ENCODE measurements at places on chromosomes 2 and 18.

DNA sequence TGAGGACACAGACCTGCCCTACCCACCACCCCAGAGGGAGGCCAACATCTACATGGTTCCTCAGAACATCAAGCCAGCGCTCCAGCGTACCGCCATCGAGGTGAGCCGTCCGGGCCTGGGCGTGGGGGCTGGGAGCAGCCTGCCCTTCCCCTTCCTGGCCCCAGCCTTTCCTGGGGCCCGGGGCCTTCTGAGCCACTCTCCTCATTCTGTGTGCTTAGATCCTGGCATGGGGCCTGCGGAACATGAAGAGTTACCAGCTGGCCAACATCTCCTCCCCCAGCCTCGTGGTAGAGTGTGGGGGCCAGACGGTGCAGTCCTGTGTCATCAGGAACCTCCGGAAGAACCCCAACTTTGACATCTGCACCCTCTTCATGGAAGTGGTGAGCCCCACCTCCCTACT is 157.9 kb downstream of the DYSF start:
- no peak for DNase-seq

GRCh38 chr2:191015831-191016230 is 1.9 kb upstream of the STAT1 start:
- DNase-seq, result no peak

DNA sequence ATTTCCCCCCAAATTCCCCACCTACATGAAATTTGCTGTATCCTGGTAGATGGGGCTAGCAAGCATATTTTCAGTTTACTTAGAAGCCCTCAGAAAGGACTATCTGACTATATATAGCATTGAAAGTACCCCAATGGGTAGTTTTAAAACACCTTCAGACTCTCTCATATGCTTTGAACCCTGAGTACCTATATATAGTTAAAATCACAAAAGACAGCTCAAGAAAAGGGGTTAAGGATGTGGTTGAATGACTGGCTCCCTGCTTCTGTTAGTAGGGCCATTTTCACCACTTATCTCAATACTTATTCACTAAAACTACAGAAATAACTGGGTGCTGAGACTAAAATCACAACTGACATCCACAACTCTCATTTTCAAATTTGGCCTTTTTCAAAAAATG is 18.5 kb downstream of the WDPCP start:
- no peak for DNase-seq

- DNase-seq, result no peak
These were observed 85.2 kb downstream of the STRADB start for GRCh38 chr2:201536754-201537153.

GRCh38 chr2:235480614-235481013 is 13.2 kb upstream of the AGAP1 start:
- no peak for DNase-seq

- DNase-seq, result no peak
These were observed 298.2 kb upstream of the ZC3H15 start for GRCh38 chr2:186187854-186188253.

DNA sequence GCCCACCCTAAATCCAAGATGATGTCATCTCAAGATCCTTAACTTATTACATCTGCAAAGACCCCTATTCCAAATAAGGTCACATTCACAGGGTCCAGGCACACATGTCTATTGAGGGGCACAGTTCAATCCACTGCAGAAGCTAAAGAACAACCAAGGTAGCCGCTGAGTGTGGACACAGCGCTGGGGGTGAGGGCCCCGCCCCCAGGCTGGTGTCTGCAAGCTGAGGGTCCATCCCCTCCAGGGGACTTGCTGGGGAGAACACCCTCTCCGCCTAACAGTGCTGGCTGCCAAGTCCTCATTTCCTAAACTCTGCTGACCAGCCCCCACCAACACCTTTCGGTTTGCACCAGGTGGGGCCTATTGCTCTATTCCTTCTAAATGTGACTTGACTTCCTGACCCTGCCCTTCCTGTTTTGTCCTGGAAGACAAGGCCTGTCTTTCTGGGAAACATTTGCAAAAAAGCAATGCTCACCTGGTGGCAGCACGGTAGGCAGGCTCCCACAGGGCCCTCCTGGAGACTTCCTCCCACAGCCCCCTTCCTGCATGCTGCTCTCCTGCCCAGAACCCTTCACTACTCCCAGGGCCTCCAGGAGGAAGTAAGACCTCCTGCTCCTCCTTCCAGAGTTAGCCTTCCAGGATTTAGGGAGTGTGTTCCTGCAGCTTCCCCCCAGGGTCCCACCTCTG is 24.4 kb upstream of the TEX44 start:
- no peak for DNase-seq

GRCh38 chr2:143744114-143744513 is 614.9 kb downstream of the ARHGAP15 start:
- DNase-seq, result no peak

- no peak for DNase-seq
These were observed 43.0 kb downstream of the FBXO48 start for GRCh38 chr2:68423966-68424650.

DNA sequence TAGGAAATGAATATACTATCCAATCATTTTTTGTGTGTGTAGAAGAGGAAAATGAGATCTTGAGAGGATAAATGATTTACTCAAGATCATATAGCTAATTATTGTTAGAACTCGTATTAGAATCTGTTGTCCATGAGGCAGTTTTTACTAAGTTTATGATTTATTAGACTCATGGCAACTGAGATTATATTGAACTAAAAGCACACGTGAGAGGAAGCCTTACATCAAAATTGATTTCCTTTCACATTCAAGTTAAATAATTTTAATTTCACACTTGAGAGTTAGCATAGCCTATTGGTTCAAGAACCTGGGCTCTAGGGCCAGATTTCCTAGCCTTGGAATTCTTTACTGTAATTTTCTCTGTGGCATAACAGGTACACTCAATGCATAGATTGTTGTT is 552.3 kb downstream of the ERBB4 start:
- DNase-seq, result no peak

DNA sequence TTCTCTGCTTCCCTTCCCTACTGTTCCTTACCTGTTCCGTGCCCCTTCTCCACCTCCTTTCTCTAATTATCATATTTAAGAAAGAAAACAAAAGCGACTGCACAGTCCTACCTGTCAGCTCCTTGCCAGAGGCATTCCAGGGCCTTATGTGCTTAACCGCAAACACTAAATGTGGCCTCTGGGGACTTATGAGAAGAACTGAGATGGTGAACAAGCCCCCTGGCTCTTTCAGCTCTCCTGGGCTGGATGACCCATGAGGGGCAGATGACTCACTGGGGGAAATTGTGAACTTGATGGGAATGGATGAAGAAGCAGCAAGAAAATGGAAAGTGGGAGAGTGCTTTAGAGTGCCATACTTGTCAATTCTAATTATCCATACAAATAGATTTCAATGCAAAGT is 106.3 kb upstream of the LYPD1 start:
- DNase-seq, result no peak

GRCh38 chr18:76234676-76235060 is 260.4 kb downstream of the ZNF516 start:
- no peak for DNase-seq

DNA sequence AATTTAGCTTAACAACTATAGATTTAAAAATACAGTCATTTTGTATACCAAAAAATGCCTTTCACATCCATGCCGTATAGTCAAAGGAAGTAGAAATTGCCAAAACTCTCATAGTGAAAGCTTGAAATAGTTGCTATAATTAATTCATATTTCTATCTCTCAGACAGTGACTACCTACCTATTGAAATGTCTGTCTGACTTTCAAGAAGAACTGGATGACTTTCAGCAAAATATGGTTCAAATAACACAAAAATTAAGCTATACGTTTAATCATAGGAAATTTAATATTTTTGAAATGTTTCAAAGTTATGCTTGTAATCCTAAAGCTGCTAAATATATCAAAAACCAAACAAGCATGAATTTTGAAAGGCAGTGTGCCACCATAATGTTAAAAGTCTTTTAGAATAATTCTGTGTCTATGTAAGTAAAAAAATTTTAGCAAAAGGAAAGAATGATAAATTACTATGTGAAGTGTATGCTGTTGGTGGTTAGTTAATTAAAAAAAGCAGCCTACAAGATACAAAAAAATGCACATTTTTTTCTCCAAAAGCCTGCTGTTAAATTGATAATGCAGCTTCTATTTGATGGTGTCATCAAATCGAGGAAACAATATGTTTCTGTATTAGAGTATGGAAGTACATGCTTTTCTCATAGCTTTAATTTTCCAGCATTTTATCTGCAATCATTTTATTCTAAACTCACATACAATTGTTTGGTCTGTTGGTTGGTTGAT is 57.7 kb upstream of the ST6GAL2 start:
- DNase-seq, result no peak

DNA sequence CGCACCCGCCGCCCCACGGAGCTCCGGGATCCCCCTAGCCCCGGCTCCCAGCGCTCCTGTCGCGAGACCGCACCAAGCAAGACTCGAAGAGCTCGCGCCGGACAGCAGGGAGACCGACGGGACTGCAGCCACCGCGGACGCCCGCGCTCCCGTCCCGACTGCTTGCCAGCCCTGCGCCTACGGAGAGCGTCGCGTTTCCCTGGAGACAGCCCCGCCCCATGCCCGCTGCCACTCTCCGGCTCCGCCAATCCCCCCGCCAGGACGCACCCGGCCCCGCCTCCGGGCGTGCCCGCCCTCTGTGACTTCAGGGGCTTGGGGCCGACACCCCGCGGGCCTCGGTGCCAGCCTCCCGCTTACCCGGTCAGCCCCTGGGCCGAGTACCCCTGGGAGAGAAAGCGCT is at the start of gene ANKMY1:
TSS of gene ANKMY1 (minus strand) at position 181 of the 400 bp plus-strand sequence. CDS start 653 bp downstream, outside the sequence.
- DNase-seq, result no peak

DNA sequence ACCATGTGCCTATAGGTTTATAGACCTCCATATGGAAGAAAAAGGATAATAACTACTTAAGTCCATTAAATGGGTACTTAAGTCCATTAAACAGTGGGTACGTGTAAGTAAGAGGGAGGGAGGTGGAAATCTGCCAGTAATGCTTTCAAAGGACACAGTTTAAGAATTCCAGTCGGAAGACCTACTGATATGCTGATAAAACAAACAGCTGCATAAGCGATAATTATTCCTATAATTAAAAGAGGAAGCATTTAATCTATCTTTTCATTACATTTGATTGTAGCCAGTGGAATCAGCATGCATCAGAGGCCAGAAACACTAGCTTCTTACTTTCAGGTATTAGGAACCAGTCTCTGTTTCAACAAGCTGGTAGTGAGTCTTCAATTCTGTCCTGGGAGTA is 96.4 kb upstream of the DDX18 start:
- no peak for DNase-seq

- DNase-seq, result no peak
These were observed 35.4 kb upstream of the LRP2 start for GRCh38 chr2:169397697-169398096.

GRCh38 chr2:20092226-20092900 is 40.9 kb upstream of the LAPTM4A start:
- no peak for DNase-seq

DNA sequence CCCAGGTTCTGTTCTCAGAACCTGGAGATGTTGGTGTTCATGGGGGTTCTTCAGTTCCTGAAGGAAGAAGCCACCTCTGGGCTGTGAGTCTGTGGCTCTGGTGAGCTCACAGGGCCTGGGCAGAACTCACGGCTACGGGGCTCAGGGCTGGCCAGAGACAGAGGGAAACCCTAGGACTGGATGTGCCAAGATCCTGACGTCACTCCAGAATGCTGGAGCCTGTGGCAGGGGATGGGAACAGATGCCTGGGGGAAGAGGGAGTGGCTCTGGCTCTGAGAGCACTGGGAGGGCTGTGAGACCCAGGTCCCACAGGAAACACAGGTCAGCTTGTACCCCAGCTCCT is at the start of gene OTOF:
TSS of gene OTOF (minus strand) at position 214 of the 343 bp plus-strand sequence.
- DNase-seq, result no peak

GRCh38 chr18:23137097-23137635 is 1.9 kb downstream of the CABLES1 start:
- no peak for DNase-seq

- no peak for DNase-seq
These were observed 226.0 kb upstream of the PXDN start for GRCh38 chr2:1970341-1970740.

DNA sequence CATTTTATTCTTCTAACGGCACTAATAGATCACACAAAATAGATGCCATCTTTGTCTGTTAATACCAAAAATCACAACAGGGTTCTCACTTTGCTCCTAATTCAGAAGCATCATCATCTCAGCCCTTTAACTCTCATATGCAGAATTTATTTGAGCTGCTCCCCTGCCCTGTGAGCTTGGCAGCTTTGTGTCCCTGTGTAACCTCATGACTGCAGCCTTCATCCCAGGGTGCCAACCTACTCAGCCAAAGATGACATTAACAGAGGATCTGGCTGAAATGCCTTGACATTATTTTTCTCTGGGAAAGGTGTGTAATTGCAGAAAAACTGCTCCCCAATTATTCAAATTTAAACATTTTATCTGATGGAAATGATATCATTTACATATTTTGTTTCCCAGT is 319.4 kb downstream of the NRXN1 start:
- DNase-seq, result no peak

GRCh38 chr2:41847744-41848441 is 199.9 kb upstream of the PKDCC start:
- DNase-seq, result no peak

GRCh38 chr2:190947711-190948251 is 66.2 kb downstream of the STAT1 start:
- DNase-seq, result no peak

GRCh38 chr2:70528929-70529328 is 24.7 kb downstream of the TGFA start:
- DNase-seq, result no peak

GRCh38 chr2:16015903-16016265 is 75.5 kb downstream of the MYCN start:
- DNase-seq, result no peak

DNA sequence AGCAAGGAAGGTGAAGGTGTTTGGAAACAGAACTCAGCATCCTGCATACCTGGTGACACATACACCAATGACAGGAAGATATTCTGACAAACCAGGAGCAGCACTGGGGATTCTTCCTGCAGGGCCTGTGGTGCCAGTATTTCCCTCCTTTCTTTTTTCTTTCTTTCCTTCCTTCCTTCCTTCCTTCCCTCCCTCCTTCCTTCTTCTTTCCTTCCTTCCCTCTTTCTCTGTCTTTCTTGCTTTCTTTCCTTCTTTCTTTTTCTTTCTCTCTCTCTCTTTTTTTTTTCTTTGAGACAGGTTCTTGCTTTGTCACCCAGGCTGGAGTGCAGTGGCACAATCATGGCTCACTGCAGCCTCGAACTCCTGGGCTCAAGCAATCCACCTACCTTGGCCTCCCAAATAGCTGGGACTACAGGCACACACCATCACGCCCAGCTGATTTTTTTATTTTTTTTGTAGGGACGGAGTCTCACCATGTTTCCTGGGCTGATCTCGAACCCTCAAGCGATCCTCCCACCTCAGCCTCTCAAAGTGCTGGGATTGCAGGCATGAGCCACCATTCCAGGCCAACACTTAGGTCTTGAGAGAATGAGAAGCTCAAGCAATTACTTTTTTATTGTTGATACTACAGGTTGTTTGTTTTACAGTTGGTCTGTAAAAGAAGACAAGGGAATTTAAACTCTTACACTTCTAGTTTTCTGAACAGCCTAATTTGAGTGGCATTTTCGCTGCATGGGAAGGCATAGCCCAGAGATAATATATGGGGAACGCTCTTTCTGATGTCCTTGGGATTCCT is 54.7 kb upstream of the GATA6 start:
- DNase-seq, result no peak

Measured in stimulated activated CD4-positive, alpha-beta T cell treated with anti-CD3 and anti-CD28 coated beads, TNF-alpha, amount 100 ng/mL, for 48 hours (primary cell).